Activated CD8-positive, alpha-beta T cell treated with anti-CD3 and anti-CD28 coated beads for 36 hours (primary cell): ENCODE measurements at places on chromosomes 4 and X. TPM values are rescaled to one million over a fixed set of nuclear protein-coding genes. Genes with fewer than 3 reads are reported as not detected.

Gene XAGE3
- total RNA-seq = not detected

DNA sequence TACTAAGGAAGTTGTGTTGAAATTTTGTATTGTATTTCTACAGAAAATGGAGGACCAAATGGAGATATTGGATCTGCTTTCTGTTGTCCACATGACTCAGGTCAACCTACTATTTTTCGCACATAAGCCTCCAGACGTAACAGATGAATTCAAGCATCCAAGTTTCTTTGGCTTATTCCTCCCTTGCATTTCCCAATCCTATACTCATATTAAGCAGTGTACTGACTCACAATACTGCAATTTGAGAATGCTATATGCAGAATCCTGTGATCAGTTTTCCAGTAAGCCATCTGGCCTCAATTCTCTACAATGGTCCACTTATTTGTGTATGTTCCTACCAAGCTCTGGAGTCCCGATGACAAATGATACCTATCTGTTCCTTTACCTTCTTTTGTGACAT, 75.7 kb downstream of the ASB9 start:
- H3K27ac ChIP-seq = no peak overlapping the region
- DNase-seq = no peak
- H3K36me3 ChIP-seq = no peaks in the 10 kb centered on the region
- H3K4me3 ChIP-seq = no peak overlapping the region
- peaks cover 6% of the 10 kb centered on the region for H3K4me1 ChIP-seq
- H3K27me3 ChIP-seq = peaks cover 2% of the 10 kb centered on the region

- no peak overlapping the region for H3K27ac ChIP-seq
- H3K4me1 ChIP-seq = no peaks in the 10 kb centered on the region
- no peaks in the 10 kb centered on the region for H3K27me3 ChIP-seq
- DNase-seq = no peak
- no peaks in the 10 kb centered on the region for H3K36me3 ChIP-seq
- H3K4me3 ChIP-seq = no peak overlapping the region
These were observed 168.7 kb upstream of the GALNTL6 start for GRCh38 chr4:171644430-171645057.

Gene SOX3
- not detected for total RNA-seq

GRCh38 chr4:139300431-139301112, 733 bp upstream of the NAA15 start:
- H3K4me1 ChIP-seq = peaks cover 56% of the 10 kb centered on the region
- H3K36me3 ChIP-seq = peaks cover 35% of the 10 kb centered on the region

DNA sequence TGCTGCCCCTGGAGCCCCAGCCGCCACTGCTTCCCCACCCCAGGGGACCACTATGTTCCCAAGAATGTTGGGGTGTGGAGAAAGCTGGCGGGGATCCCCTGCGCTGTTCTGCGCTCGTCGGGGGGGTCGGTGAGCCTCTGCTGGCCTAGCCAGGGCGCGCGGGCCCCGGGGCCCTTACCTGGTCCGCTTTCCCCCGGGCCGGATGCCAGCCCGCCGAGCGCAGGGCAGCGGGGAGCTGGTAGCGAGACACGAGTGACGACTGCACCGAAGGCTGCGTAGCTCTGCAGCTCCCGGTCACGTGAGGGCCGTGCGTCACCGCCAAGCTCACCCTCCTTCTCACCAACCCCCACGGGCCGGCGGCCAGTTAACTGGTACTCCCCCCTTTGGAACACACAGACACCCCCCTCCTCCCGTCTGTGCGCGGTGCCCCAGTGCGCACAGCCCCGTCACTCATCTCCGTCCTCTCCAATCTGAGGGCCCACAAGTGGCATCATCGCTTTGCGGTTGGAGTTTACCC, at the start of gene BEX1:
Gene BEX1 (minus strand): TSS at position 254 of the 517 bp plus-strand sequence. CDS start 897 bp downstream, outside the sequence.
- peaks cover 11% of the 10 kb centered on the region for H3K27me3 ChIP-seq
- peaks cover 1% of the 10 kb centered on the region for H3K4me1 ChIP-seq
- DNase-seq = peak; percentile 35
- H3K36me3 ChIP-seq = no peaks in the 10 kb centered on the region
- no peak within 1 kb of the TSS for H3K27ac ChIP-seq

- no peak overlapping the region for H3K27ac ChIP-seq
- no peaks in the 10 kb centered on the region for H3K36me3 ChIP-seq
- no peak for DNase-seq
- no peaks in the 10 kb centered on the region for H3K4me1 ChIP-seq
- H3K4me3 ChIP-seq = no peak overlapping the region
These were observed 182.7 kb downstream of the PABPC4L start for GRCh38 chr4:134018846-134019245.

DNA sequence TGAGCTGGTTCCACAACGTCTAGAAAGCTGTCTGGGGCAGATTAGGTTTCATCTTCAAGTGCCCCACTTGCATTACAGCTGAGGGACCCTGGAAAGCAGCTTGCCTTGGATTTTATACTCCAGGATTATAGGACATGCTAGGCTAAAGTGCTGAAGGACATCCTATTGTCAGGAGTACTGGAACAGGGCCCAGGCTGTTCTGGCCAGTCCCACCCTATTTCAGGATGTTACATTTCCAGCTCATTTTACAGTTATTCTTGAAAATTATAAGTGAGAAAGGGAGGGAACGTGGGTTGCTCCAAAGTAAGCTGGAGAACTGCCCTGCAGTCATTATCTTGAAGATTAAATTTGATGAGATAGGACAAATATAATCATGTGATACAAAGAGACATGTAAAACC, 71.0 kb upstream of the UGT8 start:
- H3K27me3 ChIP-seq = peaks cover 5% of the 10 kb centered on the region
- H3K4me1 ChIP-seq = no peaks in the 10 kb centered on the region

Gene PRRG3
- total RNA-seq = not detected

DNA sequence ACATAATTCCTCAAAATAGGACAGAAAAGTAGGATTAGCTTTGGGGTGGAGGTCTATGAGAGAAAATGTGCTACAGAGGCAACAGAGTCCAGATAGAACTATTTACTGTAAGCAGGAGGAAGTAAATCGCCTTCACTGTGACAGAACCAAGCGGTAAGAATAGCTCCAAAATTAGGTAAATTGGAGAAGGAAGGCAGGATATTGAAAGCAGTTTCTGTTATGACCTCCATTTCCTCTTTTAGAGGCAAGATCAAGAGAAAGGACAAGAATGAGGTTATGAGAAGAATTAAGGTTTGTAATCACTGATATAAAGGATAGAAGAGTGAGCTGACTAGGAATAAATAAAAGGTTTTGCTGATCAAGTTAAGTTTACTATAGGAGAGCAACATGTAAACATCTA, 44.1 kb upstream of the NEUROG2 start:
- no peak overlapping the region for H3K27ac ChIP-seq
- peaks cover 27% of the 10 kb centered on the region for H3K36me3 ChIP-seq
- no peak for DNase-seq
- no peaks in the 10 kb centered on the region for H3K4me1 ChIP-seq

GRCh38 chr4:53672873-53673272, 81.6 kb upstream of the LNX1 start:
- H3K36me3 ChIP-seq = no peaks in the 10 kb centered on the region
- no peaks in the 10 kb centered on the region for H3K4me1 ChIP-seq
- no peak overlapping the region for H3K27ac ChIP-seq
- no peak overlapping the region for H3K4me3 ChIP-seq

Gene LRP2BP
- 1.1 TPM for total RNA-seq

Gene FATE1
- total RNA-seq = not detected
